ENCODE measurements at places on chromosomes 3 and 15. TPM values are rescaled to one million over a fixed set of nuclear protein-coding genes. Genes with fewer than 3 reads are reported as not detected.

GXYLT2 gene
- total RNA-seq, result 5.3 TPM

- DNase-seq, result peak; percentile 68
These were observed 1.0 kb downstream of the ANP32A start for GRCh38 chr15:68819495-68820294.

DNA sequence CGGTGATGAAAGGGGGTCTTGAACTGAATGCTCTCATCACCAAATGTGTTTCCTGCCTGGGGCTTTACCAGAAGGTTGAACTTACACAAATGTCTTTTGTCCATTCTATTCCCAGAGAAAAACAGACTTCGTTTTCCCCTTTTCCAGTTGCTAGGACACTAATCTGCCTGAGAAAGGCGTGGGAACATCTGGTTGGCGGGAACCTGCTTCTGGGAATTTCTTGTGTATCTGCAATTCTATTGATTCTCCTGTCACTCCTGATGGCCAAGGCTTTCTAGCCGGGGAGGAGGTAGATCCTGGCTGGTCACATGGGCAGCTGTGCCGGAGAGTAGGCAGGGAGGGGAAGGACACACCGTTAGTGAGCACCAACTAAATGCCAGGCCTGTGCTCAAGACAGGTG is 31.1 kb upstream of the CCDC174 start:
- no peak for DNase-seq

GRCh38 chr3:74435631-74436030 is 178.8 kb downstream of the CNTN3 start:
- DNase-seq, result no peak

GRCh38 chr3:29426302-29427226 is 145.7 kb downstream of the RBMS3 start:
- DNase-seq, result no peak

DNA sequence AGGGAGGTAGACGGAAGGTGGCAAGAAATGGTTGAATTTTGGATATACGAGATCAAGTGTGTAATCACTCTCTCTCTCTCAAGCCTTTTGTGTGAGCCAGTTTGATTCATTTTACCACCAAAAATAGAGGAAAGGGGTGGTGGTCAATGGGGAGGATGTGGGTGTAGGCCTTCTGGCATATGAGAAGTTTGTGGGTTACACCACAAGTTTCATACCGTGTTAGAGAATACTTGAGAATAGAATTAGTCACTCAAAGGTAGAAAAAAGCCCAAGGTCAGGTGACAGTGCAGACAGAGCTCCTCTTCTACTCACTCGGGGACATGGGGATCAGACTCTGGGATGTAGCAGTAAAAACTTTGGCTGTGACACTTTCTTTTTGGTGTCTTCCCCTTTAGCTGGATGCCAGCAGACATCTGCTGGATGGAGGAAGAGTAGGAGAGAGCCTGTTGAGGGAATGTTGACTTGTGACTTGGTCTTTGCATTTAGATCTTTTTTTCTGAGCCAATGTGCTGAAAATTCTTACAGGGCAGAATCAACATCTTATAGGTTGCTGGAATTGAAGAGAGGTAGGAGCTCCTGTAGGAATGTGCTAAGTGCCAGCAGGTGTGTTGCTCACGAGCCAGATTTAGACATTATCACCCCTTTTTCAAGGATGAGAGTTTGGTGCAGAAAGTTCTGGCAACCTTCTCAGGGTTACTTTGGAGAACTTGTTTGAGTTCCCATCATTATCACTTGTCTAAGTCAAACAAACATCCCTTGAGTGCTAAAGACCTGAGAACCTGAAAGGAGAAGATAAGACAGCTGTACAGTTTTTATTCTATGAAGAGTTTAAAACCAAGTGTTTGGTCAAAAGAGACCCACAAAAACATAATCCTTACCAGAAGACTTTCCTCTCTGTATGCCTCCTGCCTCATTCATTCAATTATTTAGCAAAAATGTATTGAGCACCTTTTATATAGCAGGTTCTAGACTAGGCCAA is 43.9 kb upstream of the RYK start:
- DNase-seq, result peak; percentile 34

TRIM59 gene
- total RNA-seq, result 6.0 TPM

GRCh38 chr3:109269577-109270275 is 46.6 kb downstream of the DPPA2 start:
- DNase-seq, result no peak

DNA sequence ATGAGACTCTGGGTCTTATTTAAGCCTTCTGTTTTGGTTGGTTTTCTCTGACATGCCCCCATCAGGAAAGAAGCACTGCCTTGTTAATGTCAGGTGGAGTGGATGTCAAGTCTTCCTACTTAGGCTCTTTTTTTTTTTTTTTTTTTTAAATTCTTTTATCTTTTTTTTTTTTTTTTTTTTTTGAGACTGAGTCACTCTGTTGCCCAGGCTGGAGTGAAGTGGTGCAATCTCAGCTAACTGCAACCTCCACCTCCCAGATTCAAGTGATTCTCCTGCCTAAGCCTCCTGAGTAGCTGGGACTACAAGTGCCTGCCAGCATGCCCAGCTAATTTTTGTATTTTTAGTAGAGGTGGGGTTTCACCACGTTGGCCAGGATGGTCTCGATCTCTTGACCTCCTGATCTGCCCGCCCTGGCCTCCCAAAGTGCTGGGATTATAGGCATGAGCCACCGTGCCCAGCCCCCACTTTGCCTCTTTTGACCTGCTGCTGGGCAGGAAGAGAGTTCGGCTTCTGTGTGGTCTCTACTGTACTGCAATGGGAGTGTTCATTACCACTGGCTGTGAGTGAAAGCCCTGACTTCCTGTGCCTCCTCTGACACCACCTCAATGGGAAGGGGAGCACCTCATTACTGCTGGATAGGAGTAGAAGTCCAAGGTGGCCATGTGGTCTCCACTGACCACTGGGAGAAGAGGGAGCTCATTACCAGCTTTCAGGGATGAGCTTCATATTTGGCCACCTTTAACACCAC is 10.9 kb downstream of the CTDSPL start:
- DNase-seq, result no peak

TLR9 gene
- total RNA-seq, result 0.77 TPM

DNA sequence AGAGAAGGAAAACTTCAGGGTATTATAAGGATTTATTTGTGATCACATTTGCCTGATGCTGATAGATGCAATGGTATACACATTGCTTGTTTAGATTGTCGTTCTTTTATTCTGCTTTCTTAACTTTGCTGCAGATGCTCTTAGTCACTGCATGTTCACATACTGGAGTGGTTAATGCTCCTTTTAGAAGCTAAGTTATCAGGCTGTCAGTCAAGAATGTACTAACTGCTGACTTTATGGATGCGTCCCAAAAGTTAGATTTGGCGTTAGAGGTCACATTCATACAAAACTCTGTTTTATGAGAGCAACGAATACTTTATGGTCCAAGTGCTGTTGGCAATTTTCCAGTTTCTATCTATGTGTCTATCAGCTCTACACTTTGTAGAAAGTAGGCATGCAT is 160.7 kb downstream of the BBX start:
- DNase-seq, result no peak

DNA sequence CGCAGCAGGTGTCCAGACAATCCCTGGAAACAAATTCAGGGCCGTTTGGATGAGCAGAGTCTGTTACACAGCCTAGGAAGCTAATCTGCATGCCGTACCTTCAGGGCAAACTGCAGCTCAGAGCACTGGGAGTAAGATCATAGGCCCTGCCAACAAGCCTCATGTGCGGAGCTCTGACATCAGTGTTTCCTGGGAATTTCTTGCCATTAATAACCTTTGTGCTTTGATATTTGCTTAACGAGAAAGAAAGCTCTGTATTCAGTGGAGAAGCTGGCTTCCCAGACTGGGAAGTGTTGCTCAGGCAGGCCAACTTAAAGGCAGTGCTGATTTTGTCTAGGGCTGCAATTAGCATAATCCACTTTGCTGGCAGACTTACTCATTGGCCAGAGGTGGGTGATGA is 116.1 kb upstream of the KLHL25 start:
- DNase-seq, result no peak

DNA sequence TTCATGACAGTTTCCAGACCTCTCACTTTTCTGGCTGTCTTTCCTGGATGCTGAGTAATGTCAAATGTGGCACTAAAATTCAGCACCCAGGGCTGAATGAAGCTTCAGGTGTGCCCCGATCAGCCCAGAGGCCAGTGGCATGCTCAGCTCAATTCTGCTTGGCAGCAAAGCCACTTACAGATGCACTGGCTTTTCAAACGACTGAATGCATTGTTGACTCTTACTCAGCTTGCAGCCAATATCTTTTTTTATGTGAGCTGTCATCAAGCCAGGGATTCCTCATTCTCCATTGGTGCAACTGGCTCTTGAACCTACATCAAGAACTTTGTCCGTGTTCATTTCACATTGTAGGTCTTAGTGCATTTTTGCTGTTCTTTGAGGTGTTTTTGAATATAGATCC is 60.7 kb downstream of the ZDHHC19 start:
- DNase-seq, result no peak

DNA sequence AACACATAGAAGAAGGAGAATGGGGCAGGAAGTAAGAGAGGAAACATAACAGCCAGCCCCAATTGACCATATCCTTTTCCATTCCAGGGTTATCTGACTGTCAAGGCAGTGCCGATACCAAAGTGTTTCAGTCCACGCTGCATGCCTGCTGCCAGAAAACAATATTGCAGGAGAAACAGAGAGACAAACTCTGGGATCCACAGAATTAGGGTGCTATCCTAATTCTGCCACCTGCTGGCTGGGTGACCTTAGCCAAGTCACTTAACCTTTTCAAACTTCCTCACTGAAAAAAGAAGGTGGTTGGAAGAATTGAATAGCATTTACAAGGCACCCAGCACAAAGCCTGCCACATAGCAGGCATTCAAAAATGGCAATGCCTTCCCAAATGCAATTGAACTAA is 32.0 kb downstream of the GLB1 start:
- peak; percentile 34 for DNase-seq

- no peak for DNase-seq
These were observed 395 bp downstream of the ZFAND6 start for GRCh38 chr15:80059786-80060355.

BHLHE40 gene
- total RNA-seq, result 40.2 TPM

SLC28A2 gene
- total RNA-seq, result 3.5 TPM

- no peak for DNase-seq
These were observed 114.0 kb upstream of the OSTN start for GRCh38 chr3:191085091-191085490.

DYNLT2B gene
- total RNA-seq, result 2.3 TPM
